ENCODE measurements at places on chromosomes 3 and 15.
A peak's percentile ranks its signal among the peaks of the same experiment; 100 is the strongest.

GRCh38 chr3:196756732-196757131 is 17.1 kb downstream of the PAK2 start:
- no peak for DNase-seq

DNA sequence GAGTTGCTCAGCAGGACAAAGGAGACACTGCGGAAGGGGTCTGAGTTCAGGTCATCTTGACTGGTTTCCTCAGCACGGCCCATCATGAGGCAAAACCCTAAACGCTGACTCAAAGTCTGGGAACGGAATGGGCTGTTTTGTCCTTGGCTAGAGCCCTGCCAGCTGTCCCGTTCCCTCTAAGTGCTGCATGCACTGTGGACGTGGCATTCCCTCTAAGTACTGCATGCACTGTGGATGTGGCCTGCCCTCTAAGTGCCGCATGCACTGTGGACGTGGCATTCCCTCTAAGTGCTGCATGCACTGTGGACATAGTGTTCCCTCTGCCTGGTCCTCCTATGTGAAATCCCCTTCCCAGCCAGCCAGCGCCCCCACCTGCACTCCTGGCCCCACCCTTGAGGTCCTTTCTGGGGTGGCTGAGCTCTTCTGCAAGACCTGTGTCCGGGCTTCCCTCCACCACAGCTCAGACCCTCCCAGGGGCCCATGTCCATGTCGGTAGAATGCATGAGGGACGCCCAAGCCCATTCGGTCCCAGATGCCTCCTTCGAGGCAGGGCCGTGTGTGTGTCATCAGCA is 36.7 kb downstream of the TM2D3 start:
- no peak for DNase-seq

- peak; percentile 47 for DNase-seq
These were observed 47.0 kb upstream of the SELENOK start for GRCh38 chr3:53938645-53939044.

GRCh38 chr3:149013726-149014125 is 22.4 kb downstream of the GYG1 start:
- DNase-seq = no peak

Data from activated T-cell treated with anti-CD3 and anti-CD28 coated beads, Interleukin-2, amount 50 U/mL, for 72 hours (primary cell).